ENCODE measurements at places on chromosomes 1 and 21.
A peak's percentile ranks its signal among the peaks of the same experiment; 100 is the strongest.

DNA sequence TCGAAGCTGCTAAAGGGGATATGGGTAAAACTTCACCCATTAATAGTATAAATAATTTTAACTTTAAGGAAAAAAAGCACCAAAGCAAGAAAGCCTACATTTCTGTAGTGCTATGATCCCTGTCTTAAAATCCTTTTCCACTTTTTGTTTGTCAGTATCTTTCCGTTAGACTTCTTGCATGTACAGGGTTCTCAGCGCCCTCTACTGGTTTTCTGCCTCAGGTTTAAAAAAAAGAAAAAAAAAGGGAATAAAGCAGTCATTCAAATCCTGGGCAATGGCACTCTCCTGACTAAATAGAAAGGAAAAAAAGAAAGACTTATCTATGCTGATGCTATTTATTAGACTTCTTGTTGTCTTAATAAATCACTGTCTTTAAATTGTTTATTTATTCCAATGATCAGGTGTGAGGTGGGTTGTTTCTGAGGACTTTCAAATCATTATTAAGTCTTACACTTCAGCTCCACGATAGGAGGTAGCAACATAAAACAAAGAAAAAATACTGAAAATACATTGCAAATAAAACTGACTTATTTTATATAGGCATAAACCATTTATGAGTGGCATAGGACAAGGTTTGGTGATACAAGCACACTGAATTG, 475.4 kb upstream of the NR5A2 start:
- peak; percentile 76 for DNase-seq
- no peaks in the 10 kb centered on the region for H3K27me3 ChIP-seq
- H3K4me1 ChIP-seq = peaks cover 7% of the 10 kb centered on the region
- H3K27ac ChIP-seq = no peak overlapping the region
- no peaks in the 10 kb centered on the region for H3K36me3 ChIP-seq

DNA sequence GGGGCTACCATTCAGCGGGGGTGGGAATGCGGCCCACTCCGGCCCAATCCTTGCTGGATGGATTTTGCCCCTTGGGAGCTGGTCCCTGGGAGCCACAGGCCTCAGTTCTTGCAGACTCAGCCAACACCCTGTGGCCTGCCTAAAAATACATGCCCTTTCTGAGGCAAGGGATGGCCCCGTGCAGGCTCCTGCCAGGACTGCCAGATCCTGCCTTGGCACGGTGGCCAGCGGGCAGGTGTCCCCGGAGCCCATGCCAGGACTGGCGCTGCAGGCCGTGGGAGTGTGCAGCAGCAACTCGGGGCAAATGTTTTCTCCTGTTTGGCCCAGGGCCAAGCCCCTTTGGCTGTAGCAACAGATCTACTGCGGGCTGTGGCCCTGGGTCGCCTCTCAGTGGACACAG, 1.6 kb upstream of the PANK4 start:
- H3K4me1 ChIP-seq = peaks cover 24% of the 10 kb centered on the region
- no peak for DNase-seq
- no peak overlapping the region for H3K27ac ChIP-seq
- no peak overlapping the region for H3K4me3 ChIP-seq

- no peak for DNase-seq
- H3K27me3 ChIP-seq = no peaks in the 10 kb centered on the region
- H3K4me1 ChIP-seq = no peaks in the 10 kb centered on the region
These were observed 392.6 kb downstream of the NTNG1 start for GRCh38 chr1:107533436-107533835.

DNA sequence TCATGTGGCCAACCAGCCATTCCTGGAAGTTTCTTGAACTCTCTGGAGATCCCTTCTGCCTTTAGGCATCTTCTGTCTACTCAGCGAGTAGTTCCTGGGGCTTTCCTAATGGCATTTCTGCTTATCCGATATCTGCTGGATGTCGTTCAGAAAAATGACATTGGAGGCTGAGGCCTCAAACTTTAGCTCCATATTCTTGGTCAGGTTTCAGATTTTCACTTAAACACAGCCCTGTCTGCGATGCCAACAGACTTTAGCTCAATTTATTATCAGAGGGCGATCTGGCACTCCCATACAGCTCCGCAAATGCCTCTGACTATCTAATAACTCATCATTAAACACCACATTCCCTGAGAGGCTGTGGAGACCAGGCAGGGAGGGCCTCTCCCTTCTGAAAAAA, 46.3 kb upstream of the ETS2 start:
- no peaks in the 10 kb centered on the region for H3K36me3 ChIP-seq
- no peak for DNase-seq
- H3K4me1 ChIP-seq = peaks cover 23% of the 10 kb centered on the region

DNA sequence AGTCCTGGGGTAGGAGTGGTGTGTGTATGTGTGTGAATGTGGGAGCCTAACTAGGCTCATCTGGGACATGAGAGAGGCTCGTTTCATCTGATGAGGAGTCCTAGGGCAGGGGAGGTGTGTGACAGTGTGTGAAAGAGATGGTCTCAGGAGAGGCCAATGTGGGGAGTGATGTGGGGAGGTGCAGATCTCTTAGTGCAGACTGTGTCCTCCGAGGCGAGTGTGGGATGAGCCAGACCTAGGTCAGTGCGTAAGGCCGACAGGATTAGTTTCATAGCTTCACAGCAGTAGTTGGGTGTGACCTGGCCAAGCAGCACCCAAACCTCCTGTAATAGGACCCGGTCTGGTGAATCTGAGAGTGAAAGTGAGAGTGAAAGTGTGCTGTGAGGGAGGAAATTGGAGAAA, 94.7 kb downstream of the LIPI start:
- no peak overlapping the region for H3K4me3 ChIP-seq
- no peaks in the 10 kb centered on the region for H3K27me3 ChIP-seq
- no peak for DNase-seq
- H3K27ac ChIP-seq = no peak overlapping the region

DNA sequence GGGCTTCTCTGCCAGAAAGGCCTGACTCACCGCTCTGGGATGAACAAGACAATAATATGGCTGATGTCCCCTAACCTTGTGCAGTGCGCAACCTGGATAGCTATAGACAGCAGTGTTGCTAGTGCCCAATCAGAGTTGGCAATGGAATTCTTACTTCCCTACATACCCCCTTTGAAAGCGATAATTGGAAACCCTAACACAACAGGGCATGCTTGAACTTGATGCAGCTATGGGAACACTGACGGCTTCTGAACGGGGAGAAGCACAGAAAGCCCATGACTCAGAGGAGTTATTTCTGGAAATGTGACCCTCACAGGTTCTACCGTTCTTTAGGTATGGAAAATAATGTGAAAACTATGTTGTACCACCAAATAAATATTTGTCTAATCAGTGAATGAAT, 200.6 kb downstream of the TRABD2B start:
- H3K27me3 ChIP-seq = no peaks in the 10 kb centered on the region
- DNase-seq = no peak
- H3K27ac ChIP-seq = no peak overlapping the region
- H3K36me3 ChIP-seq = no peaks in the 10 kb centered on the region
- no peak overlapping the region for H3K4me3 ChIP-seq

DNA sequence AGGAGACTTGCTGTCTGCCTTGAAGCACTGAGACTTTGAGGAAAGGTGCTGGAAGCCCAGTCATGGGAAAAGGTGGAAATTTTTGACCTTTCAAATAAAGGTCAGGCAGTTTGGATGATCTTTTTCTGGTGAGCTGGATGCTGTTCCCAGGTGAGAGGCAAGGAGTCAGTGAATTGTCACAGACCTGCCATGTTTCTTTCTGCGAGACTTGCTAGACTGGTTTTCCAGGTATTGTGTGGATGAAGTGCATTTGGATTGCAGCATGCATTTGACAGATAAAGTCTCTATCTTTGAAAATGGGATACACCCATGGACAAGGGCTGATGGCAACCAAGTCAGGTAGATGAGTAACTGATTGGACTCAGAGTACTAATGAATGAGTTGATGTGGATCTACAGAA, 65.7 kb upstream of the NHLH2 start:
- no peaks in the 10 kb centered on the region for H3K27me3 ChIP-seq
- H3K36me3 ChIP-seq = no peaks in the 10 kb centered on the region

- no peak overlapping the region for H3K27ac ChIP-seq
- H3K4me1 ChIP-seq = no peaks in the 10 kb centered on the region
- no peak for DNase-seq
These were observed 4.2 kb downstream of the RAP1GAP start for GRCh38 chr1:21664806-21665588.

DNA sequence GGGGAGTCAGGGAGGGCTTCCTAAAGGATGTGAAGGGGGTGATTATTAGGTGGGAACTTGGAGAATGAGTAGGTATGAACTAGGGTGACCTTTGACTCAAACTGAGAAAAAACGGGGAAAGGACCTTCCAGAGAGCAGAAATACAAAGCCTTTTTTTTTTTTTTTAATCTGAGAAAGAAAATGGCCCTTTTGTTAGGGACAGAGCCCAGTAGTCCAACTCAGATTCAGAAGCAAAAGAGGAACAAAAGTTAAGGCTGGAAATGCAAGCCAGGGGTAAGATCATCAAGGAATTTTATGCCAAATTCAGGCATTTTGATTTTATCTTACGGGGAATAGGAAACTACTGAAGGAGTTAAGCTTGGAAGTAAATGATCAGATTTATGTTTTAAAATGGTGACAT, 96.0 kb upstream of the SMYD2 start:
- no peaks in the 10 kb centered on the region for H3K36me3 ChIP-seq
- no peak overlapping the region for H3K4me3 ChIP-seq
- H3K27me3 ChIP-seq = peaks cover 36% of the 10 kb centered on the region
- H3K4me1 ChIP-seq = no peaks in the 10 kb centered on the region
- DNase-seq = no peak

GRCh38 chr21:44065428-44065827, 41.8 kb upstream of the PWP2 start:
- H3K27me3 ChIP-seq = no peaks in the 10 kb centered on the region
- H3K4me1 ChIP-seq = no peaks in the 10 kb centered on the region
- H3K4me3 ChIP-seq = no peak overlapping the region

GRCh38 chr21:32383812-32384211, 9.0 kb downstream of the URB1 start:
- no peak for DNase-seq
- H3K27ac ChIP-seq = no peak overlapping the region

GRCh38 chr1:46254668-46255067, 7.1 kb downstream of the RAD54L start:
- no peaks in the 10 kb centered on the region for H3K36me3 ChIP-seq
- DNase-seq = no peak
- H3K4me1 ChIP-seq = no peaks in the 10 kb centered on the region
- no peaks in the 10 kb centered on the region for H3K27me3 ChIP-seq
- no peak overlapping the region for H3K27ac ChIP-seq
- H3K4me3 ChIP-seq = no peak overlapping the region

- no peaks in the 10 kb centered on the region for H3K27me3 ChIP-seq
- no peak for DNase-seq
- H3K4me3 ChIP-seq = no peak overlapping the region
These were observed 234.9 kb upstream of the VAMP3 start for GRCh38 chr1:7535934-7536878.

GRCh38 chr1:99636647-99637175, 9.2 kb upstream of the PALMD start:
- H3K4me3 ChIP-seq = no peak overlapping the region
- no peak overlapping the region for H3K27ac ChIP-seq
- DNase-seq = no peak
- no peaks in the 10 kb centered on the region for H3K27me3 ChIP-seq
- peaks cover 3% of the 10 kb centered on the region for H3K4me1 ChIP-seq

GRCh38 chr1:88998716-88999115, 6.3 kb upstream of the KYAT3 start:
- no peak overlapping the region for H3K27ac ChIP-seq
- H3K27me3 ChIP-seq = no peaks in the 10 kb centered on the region
- no peak overlapping the region for H3K4me3 ChIP-seq

GRCh38 chr1:235225299-235225698, 64.2 kb upstream of the RBM34 start:
- H3K36me3 ChIP-seq = peaks cover 34% of the 10 kb centered on the region
- no peak for DNase-seq
- no peak overlapping the region for H3K27ac ChIP-seq
- no peak overlapping the region for H3K4me3 ChIP-seq
- H3K27me3 ChIP-seq = no peaks in the 10 kb centered on the region
- H3K4me1 ChIP-seq = no peaks in the 10 kb centered on the region

- no peak for DNase-seq
- no peak overlapping the region for H3K4me3 ChIP-seq
- H3K36me3 ChIP-seq = no peaks in the 10 kb centered on the region
- no peaks in the 10 kb centered on the region for H3K27me3 ChIP-seq
- no peak overlapping the region for H3K27ac ChIP-seq
- H3K4me1 ChIP-seq = no peaks in the 10 kb centered on the region
These were observed 158.4 kb downstream of the TRABD2B start for GRCh38 chr1:47838562-47839432.

- H3K4me1 ChIP-seq = peaks cover 14% of the 10 kb centered on the region
- H3K27ac ChIP-seq = no peak overlapping the region
- no peak overlapping the region for H3K4me3 ChIP-seq
- no peak for DNase-seq
- no peaks in the 10 kb centered on the region for H3K36me3 ChIP-seq
- H3K27me3 ChIP-seq = peaks cover 2% of the 10 kb centered on the region
These were observed 80.8 kb upstream of the GCLM start for GRCh38 chr1:93990010-93990409.

DNA sequence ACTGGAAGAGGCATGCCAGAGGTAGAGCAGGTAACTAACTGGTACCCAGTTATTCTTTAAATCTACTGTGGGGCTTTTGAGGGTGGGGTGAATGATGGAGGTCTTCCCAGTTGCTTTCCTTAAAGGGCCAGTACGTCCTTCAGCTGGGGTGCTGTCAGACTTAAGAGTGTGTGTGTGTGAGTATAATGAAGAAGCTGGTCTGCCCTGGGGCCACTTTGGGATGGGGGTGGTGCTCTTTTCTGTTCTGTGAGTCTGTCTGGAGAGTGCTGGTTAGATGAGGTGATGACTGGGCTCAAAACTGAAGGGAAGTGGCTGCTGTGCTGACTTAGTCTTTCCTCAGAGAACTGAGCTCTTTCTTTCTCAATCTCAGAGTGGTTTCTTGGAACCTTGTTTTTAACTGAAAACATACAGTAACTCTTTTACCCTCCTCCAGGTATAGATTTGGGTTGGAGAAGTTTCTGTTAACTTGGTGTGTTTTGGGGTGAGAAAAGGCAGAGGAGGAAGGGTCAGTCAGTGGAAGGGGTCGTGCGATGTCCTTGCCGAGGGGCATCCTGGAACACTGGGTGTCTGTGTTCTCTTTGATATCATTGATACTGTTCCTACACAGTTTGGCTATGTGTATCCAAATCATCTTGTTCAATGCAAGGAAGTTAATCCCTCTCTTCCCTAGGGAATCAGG, 746 bp downstream of the MACF1 start:
- H3K27me3 ChIP-seq = no peaks in the 10 kb centered on the region
- peak; percentile 76 for DNase-seq
- H3K4me1 ChIP-seq = peaks cover 2% of the 10 kb centered on the region
- H3K36me3 ChIP-seq = no peaks in the 10 kb centered on the region
- H3K27ac ChIP-seq = peak overlapping the region; percentile 91

GRCh38 chr1:7493711-7494454, 277.2 kb upstream of the VAMP3 start:
- H3K27me3 ChIP-seq = no peaks in the 10 kb centered on the region
- no peak overlapping the region for H3K27ac ChIP-seq

- H3K27ac ChIP-seq = no peak overlapping the region
These were observed 515.1 kb upstream of the PTBP2 start for GRCh38 chr1:96206451-96206850.

DNA sequence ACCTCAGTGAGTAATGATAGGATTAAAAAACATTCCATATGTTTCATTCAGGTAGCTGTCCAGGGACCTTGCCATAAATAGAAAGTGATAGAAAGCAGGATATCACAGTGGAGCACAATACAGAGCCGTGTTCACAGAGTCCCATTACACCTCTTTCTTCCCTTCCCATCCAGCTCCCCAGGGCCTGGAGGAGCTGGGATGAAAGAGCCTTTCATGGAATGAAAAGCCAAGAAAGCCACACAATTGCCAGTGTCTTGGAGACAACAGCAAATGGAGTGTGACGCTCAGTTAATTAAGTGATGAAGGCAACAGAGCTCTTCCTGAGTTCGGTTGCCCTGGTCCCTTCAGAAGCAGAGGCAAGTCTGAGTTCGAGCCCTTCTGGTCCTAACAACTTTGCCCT, 387.3 kb upstream of the PLXNA2 start:
- H3K4me1 ChIP-seq = no peaks in the 10 kb centered on the region
- no peak overlapping the region for H3K4me3 ChIP-seq
- no peaks in the 10 kb centered on the region for H3K27me3 ChIP-seq
- no peak for DNase-seq
- no peaks in the 10 kb centered on the region for H3K36me3 ChIP-seq

Data from IMR-90 (cell line).